SK-N-DZ (cell line): ENCODE measurements at places on chromosomes 16 and 17.

GRCh38 chr17:6427279-6427781, 7.6 kb downstream of the AIPL1 start:
- DNase-seq = no peak

DNA sequence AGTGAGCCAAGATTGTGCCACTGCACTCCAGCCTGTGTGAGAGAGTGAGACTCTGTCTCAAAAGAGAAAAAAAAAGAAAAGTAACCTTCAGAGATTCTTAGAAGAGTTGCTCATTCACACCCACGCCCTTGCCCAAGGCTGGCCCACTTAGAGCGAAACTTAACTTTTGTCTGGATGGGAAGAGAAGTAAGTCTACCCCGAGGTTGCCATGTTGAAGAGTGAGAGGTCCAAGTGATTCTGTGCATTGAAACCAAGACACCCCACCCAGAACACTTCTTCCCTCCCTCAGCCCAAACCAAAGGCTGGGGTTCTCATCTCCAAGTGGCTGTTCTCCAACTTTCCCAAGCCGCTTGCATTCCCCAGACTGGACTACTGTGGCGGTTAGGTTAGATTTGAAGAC, 2.4 kb upstream of the CISD3 start:
- DNase-seq = no peak

GRCh38 chr16:9003322-9003721, 39.6 kb upstream of the USP7 start:
- DNase-seq = no peak

DNA sequence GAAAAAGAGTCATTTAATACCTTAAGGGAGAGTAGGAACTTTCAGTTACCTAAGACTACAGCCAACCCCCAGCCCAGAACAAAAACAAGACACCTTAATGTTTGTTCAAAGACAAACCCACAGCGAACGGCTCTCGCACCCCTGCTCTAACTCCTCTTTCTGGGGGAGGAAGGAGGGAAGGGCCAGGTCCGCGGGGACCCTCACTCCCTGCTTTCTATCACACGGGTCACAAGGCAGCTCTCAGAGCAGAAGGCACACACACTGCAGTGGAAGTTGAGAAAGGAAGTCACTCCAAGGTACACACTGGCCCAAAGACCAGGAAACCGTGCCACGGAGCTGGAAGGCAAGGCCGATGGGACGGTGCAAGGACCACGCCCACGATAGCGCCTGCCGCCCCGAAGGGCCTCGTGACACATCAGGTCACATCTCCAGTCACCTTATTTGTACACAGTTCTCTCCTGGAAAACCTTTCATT, 10.0 kb downstream of the LITAFD start:
- no peak for DNase-seq

- no peak for DNase-seq
These were observed 381.8 kb downstream of the SOX9 start for GRCh38 chr17:72502371-72503341.

DNA sequence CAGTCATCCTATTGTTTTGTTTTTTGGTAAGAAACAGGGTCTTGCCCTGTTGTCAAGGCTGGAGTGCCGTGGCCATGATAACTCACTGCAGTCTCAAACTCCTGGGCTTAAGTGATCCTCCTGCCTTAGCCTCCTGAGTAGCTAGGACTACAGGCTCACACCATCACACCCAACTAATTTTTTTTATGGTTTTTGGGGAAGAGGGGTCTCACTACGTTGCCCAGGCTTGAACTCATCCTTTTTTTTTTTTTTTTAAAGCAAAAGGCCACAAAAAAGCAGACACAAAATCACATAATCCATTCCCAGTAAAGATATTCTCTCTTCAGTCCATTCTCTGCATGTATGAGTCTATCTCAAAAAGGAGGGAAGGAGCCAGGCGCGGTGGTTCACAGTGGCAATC, 5.5 kb downstream of the SPAG9 start:
- DNase-seq = no peak

GRCh38 chr17:46061435-46061834, 62.4 kb downstream of the STH start:
- DNase-seq = no peak
